ENCODE measurements at places on chromosomes 4 and X.

DNA sequence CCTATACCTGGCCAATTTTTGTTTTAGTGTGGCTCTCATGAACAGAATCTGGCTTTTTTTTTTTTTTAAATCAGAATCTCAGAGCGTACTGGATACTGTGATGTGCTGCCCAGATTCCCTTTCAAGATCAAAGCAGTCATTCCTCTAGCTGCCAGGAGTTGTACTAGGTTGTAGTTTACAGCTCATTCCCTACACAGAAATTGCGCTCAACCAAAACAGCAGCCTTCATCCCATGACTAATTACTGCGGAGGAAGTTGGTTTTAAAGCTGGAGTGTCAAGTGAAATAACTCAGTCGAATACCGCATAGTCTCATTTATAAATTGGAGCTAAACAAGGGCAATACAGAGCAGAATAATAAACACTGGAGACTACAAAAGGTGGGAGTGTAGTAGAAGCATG lies 12.2 kb upstream of the TMPRSS11B start:
- H3K36me3 ChIP-seq: no peaks in the 10 kb centered on the region
- no peak overlapping the region for H3K4me3 ChIP-seq
- H3K27ac ChIP-seq: no peak overlapping the region
- H3K27me3 ChIP-seq: peaks cover 14% of the 10 kb centered on the region
- no peaks in the 10 kb centered on the region for H3K4me1 ChIP-seq

DNA sequence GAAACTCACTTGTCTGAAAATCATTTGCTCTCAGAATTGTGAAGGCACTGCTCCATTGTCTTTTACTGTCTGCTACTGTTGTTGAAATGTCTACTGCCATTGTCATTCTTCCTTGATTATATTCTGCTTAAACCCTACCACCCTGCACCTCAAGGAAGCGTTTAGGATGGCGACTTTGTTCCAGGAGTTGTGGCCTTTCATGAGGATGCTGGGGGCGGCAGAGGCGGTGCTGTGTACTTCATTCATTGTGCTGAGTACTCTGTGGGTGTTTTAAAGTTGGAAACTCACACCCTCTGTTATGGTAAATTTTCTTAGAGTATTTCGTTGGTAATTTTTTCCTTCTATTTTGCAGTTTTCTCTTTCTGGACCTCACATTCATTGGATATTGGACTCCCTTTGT lies 258.9 kb downstream of the TENM3 start:
- no peaks in the 10 kb centered on the region for H3K36me3 ChIP-seq
- no peaks in the 10 kb centered on the region for H3K4me1 ChIP-seq
- H3K27me3 ChIP-seq: no peaks in the 10 kb centered on the region
- H3K4me3 ChIP-seq: no peak overlapping the region
- no peak overlapping the region for H3K27ac ChIP-seq
- no peak for DNase-seq

GRCh38 chr4:67531379-67531962 lies 13.8 kb downstream of the CENPC start:
- H3K4me1 ChIP-seq: no peaks in the 10 kb centered on the region
- peaks cover 69% of the 10 kb centered on the region for H3K36me3 ChIP-seq
- no peaks in the 10 kb centered on the region for H3K27me3 ChIP-seq
- H3K4me3 ChIP-seq: no peak overlapping the region
- DNase-seq: no peak

DNA sequence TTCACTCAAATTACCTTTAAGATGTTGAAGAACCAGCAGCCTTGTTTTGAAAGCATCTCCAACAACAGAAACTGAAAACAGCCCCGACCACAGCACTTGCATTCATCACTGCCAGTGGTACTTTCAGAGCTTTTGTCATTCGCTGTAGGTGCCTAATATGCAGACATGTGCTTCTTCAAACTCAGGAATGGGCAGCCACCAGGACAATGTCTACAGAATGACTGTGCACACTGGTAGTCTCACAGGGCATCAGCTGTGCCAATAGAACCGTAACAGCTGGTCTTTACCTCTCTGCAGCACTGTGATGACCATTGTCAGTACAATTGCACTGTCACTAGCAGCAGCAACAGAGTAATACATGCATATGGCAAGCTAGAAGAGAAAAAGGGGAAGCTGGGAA lies 1149.7 kb downstream of the STPG2 start:
- DNase-seq: no peak
- H3K27me3 ChIP-seq: no peaks in the 10 kb centered on the region
- H3K4me1 ChIP-seq: no peaks in the 10 kb centered on the region

DNA sequence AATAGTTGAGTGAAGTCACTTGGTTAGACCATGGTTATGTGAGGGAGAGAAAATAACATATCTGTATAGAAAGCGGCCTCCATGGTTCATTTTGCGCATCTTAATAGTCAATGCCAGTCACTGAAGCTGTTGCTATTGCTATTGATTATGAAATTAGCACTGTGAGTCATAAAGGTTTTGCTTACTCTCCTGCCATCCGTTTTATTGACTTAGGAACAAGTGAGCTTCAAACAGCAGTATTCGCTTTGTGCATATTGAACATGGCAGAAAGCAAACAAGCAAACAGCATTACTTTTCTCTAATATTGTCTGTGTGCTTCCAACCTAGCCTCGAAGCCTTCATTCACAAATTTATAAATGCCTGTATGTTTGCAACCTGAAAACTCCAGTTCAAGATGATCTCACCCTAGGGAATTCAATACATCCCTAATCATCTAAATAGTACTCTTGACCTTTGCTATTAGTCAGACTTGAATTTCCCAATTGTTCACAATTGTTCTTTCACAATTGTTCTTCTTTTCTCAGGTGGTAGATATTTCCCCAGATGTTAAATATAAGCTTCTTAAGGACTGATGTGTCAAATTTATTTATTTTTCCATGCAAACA lies 55.9 kb upstream of the GABRA2 start:
- no peak overlapping the region for H3K27ac ChIP-seq
- H3K36me3 ChIP-seq: no peaks in the 10 kb centered on the region
- H3K4me3 ChIP-seq: no peak overlapping the region
- no peak for DNase-seq

DNA sequence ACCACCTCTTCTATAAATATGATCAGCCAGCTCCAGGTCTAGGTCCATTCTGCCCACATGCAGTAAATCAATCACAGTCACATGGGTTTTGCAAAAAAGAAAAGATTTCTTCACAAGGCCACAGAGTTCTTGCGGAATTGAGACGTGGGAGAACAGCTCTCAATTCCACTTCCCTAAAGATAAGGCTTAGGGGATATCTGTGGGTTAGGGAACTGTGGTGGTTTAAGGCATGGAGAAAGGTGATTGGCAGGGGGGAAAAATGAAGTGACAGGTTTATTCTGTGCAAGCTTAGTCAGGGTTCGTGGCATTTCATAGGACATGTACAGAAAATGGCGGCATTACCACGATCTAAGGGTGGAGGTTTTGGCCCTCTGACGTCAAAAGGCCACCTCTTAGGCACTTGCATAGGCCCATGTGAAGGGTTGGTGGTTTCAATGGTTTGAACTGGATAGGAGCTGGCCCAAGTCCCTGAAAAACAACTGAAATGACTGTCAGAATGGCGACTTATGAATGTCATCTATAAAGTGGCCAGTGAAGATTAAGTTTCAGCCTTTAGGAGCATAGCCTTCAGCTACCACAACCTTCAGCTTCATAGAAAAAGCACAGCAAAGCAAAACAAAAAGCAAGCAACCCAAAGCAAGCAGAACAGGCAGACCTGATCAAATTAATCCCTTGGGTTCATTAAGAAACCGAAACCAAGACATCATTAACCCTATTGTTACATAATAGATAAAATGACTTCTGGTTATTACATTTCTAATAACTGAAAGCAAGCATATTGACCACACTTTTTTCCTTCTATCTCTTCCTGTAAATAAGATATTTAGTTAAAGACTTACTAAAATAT lies 289.8 kb upstream of the SFRP2 start:
- H3K36me3 ChIP-seq: no peaks in the 10 kb centered on the region
- no peak overlapping the region for H3K4me3 ChIP-seq
- no peaks in the 10 kb centered on the region for H3K4me1 ChIP-seq
- no peak overlapping the region for H3K27ac ChIP-seq

GRCh38 chr4:62898115-62898514 lies 1511.1 kb downstream of the TECRL start:
- no peak overlapping the region for H3K4me3 ChIP-seq
- no peak for DNase-seq
- H3K27ac ChIP-seq: no peak overlapping the region
- no peaks in the 10 kb centered on the region for H3K4me1 ChIP-seq

- H3K36me3 ChIP-seq: no peaks in the 10 kb centered on the region
- no peaks in the 10 kb centered on the region for H3K27me3 ChIP-seq
- H3K4me1 ChIP-seq: no peaks in the 10 kb centered on the region
These were observed 184.0 kb downstream of the ARHGAP24 start for GRCh38 chr4:85658766-85659439.

DNA sequence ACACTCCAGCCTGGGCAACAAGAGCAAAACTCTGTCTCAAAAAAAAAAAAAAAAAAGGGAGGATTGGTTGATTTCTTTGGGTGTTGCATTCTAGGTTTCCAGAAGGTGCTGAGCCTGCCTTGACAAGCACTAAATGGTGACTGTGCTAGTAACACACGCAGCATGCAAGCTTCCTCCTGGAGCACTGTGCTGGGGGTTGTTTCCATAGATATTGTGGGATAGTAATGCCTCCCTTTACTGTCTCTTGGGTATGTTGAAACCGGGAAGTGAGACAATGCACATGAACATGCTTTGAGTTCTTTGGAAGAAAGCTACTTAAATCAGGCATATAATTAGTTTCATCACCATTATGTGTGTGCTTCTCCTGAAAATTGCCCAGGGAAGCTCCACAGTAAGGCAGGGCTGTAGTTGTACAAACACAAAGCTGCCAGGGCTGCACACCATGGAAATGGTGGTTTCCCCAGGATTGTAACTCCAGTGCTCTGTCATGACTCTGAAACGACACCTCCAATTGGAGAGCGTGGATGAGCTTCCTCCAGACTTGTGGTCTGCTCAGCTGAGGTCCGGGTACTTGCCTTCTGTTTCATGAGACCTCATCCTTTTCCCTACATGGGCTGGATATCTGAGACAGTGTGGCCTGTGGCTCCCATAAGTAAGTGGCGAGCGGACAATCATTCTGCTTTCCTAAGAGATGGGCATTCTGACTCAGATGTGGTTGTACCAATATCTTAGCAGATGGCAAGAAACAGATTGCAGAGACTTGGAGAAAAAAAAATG lies 31.5 kb upstream of the STOX2 start:
- H3K36me3 ChIP-seq: no peaks in the 10 kb centered on the region
- H3K4me3 ChIP-seq: no peak overlapping the region
- H3K4me1 ChIP-seq: peaks cover 7% of the 10 kb centered on the region
- DNase-seq: no peak
- 0 out of 2 replicates have a peak, but pooled peaks cover 4% of the 10 kb centered on the region for H3K27me3 ChIP-seq
- no peak overlapping the region for H3K27ac ChIP-seq

GRCh38 chr4:19945979-19946380 lies 305.7 kb upstream of the SLIT2 start:
- peak; percentile 99 for DNase-seq
- no peak overlapping the region for H3K4me3 ChIP-seq
- H3K27me3 ChIP-seq: no peaks in the 10 kb centered on the region
- peaks cover 29% of the 10 kb centered on the region for H3K4me1 ChIP-seq
- H3K36me3 ChIP-seq: no peaks in the 10 kb centered on the region

DNA sequence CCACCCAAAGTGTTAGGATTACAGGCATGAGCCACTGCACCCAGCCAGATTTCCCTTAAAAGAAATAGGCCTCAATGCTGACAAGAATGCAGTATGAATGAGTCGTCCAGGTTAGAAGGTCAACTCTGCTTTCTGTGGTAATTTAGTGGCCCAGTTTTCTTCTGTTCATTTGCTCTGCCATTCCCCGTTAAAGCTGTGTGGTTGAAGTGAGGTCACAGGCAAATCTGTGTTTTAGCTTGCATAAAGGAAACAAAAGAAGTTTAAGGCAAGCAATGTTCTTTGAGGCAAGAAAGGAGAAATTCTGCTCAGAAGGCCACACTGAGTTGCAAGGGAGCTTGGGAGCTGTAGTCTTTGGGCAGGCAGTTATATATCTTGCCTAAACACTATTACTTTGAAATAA lies 176.8 kb downstream of the LARP7 start:
- no peak overlapping the region for H3K27ac ChIP-seq
- no peak for DNase-seq
- H3K36me3 ChIP-seq: no peaks in the 10 kb centered on the region
- H3K4me3 ChIP-seq: no peak overlapping the region

- DNase-seq: no peak
- no peaks in the 10 kb centered on the region for H3K36me3 ChIP-seq
- H3K4me1 ChIP-seq: no peaks in the 10 kb centered on the region
- H3K27me3 ChIP-seq: no peaks in the 10 kb centered on the region
These were observed 6.8 kb upstream of the VSIG4 start for GRCh38 chrX:66046612-66047235.

- H3K27me3 ChIP-seq: no peaks in the 10 kb centered on the region
- no peak overlapping the region for H3K4me3 ChIP-seq
- H3K4me1 ChIP-seq: no peaks in the 10 kb centered on the region
- H3K36me3 ChIP-seq: no peaks in the 10 kb centered on the region
- no peak overlapping the region for H3K27ac ChIP-seq
These were observed 25.3 kb upstream of the CT45A1 start for GRCh38 chrX:135688137-135688536.

DNA sequence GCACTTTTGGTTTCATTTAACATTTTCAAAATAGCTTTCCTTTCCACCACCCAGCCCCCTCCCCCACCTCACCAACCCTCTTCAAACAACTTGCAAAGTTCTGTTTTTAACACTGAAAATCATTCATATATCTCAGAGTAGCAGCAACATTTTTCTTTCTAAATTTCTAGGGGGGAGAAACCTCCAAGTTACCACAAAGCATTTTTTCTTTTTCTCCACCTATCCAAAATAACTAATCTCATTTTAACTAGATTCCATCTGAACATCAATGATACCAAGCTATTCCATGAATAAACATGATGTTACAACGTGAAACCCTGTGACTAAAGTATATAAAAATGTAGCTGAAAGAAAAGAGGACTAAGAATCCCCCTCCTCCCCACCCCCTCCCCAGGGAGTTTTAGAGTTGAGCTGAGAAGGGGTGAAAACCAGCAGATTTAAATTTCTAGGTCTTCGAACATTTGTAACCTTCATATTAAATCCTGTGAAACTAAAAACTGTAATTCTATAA lies 5.2 kb downstream of the LDB2 start:
- no peaks in the 10 kb centered on the region for H3K27me3 ChIP-seq
- H3K4me1 ChIP-seq: peaks cover 36% of the 10 kb centered on the region
- no peak overlapping the region for H3K4me3 ChIP-seq
- peak; percentile 59 for DNase-seq

GRCh38 chr4:88308587-88308986 lies 24.2 kb upstream of the PPM1K start:
- no peak for DNase-seq
- H3K36me3 ChIP-seq: no peaks in the 10 kb centered on the region
- H3K27me3 ChIP-seq: no peaks in the 10 kb centered on the region
- no peaks in the 10 kb centered on the region for H3K4me1 ChIP-seq
- H3K4me3 ChIP-seq: no peak overlapping the region

GRCh38 chr4:150063128-150063527 lies 15.1 kb upstream of the DCLK2 start:
- no peaks in the 10 kb centered on the region for H3K36me3 ChIP-seq
- H3K27me3 ChIP-seq: no peaks in the 10 kb centered on the region

DNA sequence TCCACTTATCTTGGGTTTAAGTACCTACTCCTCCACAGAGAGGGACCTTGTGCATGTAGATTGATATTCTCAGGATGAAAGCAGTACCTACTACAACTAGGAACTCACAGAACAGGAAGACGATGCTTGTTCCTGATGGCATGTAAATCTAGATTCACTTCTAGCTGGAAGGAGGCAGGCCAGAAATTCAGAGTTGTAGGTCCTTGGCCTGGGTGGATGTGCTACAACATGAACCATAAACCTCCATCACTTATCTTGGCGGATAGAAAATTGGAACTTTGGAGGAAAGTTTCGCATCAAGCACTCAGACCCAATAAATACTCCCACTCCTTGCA lies 9.3 kb upstream of the SMIM20 start:
- H3K27ac ChIP-seq: no peak overlapping the region
- no peak for DNase-seq
- no peaks in the 10 kb centered on the region for H3K27me3 ChIP-seq
- H3K4me3 ChIP-seq: no peak overlapping the region
- peaks cover 37% of the 10 kb centered on the region for H3K4me1 ChIP-seq
